Endothelial cell (in vitro differentiated cells): ENCODE measurements at places on chromosomes 5 and 9. TPM values are rescaled to one million over a fixed set of nuclear protein-coding genes. Genes with fewer than 3 reads are reported as not detected.

DNA sequence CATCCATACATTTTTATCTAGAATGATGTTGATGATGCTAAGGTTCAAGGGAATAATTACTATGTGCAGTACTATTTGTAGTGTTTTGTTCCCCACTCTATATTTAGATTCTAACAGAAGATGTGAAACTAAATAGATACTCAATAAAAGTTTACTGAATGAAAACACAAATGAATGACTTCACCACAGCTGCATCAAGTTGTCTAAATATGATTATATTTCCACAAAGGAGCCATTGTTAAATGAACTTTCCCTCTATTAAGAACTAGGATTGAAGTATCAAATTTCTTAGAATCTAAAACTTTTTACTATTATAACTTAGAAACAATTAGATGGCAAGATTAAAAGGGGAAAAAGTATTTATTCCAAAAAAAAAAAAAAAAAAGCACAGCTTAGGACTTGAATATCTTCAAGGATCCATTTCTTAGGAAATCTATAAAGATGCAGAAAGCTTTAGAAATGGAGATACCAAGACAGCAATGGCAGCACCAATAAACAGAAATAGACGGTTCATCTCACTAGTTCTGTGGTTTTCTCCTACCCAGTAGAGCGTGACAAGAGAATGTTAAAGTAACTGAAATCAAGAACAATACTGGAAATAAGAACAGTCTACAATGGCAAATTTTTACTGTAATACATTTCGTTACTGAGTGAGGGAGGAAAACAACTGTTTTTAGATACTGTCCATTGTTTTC lies 347.6 kb downstream of the EBF1 start:
- H3K27me3 ChIP-seq = no peaks in the 10 kb centered on the region
- DNase-seq = no peak
- H3K4me3 ChIP-seq = no peak overlapping the region
- no peak overlapping the region for H3K27ac ChIP-seq
- no peaks in the 10 kb centered on the region for H3K4me1 ChIP-seq

GRCh38 chr9:98913044-98913443 lies 30.7 kb upstream of the COL15A1 start:
- H3K36me3 ChIP-seq = no peaks in the 10 kb centered on the region
- H3K4me1 ChIP-seq = peaks cover 24% of the 10 kb centered on the region

GRCh38 chr5:9558319-9558965 lies 12.6 kb upstream of the SEMA5A start:
- peaks cover 15% of the 10 kb centered on the region for H3K4me1 ChIP-seq
- no peak overlapping the region for H3K4me3 ChIP-seq
- no peak for DNase-seq
- no peaks in the 10 kb centered on the region for H3K27me3 ChIP-seq
- H3K27ac ChIP-seq = no peak overlapping the region
- no peaks in the 10 kb centered on the region for H3K36me3 ChIP-seq

GRCh38 chr9:118028225-118028624 lies 324.0 kb downstream of the TLR4 start:
- H3K27ac ChIP-seq = no peak overlapping the region
- no peaks in the 10 kb centered on the region for H3K36me3 ChIP-seq
- peaks cover 4% of the 10 kb centered on the region for H3K4me1 ChIP-seq
- no peaks in the 10 kb centered on the region for H3K27me3 ChIP-seq
- H3K4me3 ChIP-seq = no peak overlapping the region

The SUSD3 gene
- 1.2 TPM for total RNA-seq
